MG63 (cell line): ENCODE measurements at places on chromosomes 6 and 20.

- DNase-seq = no peak
These were observed 38.4 kb upstream of the PHACTR3 start for GRCh38 chr20:59565768-59566461.

- no peak for DNase-seq
These were observed 35.6 kb downstream of the ADGRF4 start for GRCh38 chr6:47733879-47734558.

GRCh38 chr6:138830248-138830647 lies 34.4 kb downstream of the ECT2L start:
- no peak for DNase-seq

- no peak for DNase-seq
These were observed 170.0 kb upstream of the LAMA2 start for GRCh38 chr6:128712898-128713297.

DNA sequence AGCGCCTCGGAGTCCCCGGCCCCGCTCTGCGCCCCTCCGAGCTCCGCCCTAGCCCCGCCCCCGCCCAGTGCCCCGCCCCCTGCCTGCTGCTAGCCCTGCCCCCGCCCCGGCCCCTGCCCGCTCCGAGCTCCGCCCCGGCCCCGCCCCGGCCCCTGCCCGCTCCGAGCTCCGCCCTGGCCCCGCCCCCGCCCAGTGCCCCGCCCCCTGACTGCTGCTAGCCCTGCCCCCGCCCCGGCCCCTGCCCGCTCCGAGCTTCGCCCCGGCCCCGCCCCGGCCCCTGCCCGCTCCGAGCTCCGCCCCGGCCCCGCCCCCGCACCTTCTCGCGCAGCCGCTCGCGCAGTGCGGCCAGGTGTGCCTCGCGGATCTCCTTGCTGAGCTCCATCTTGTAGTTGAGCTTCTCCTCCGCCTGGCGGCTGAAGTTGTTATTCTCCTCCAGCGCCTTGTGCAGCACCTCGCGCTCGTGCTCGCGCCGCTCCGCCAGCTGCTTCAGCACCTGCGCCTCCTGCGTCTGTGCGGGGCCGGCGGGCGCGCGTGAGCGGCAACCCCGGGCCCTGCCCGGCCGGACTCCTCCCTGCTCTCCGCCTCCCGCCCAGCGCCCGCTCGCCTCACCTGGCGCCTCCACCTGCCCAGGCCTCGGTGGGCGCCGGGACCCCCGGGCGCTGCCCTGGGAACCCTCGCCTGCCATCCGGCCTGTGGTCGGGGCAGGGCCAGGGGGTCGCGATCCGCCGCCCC lies 11.3 kb downstream of the STMN3 start:
- no peak for DNase-seq

DNA sequence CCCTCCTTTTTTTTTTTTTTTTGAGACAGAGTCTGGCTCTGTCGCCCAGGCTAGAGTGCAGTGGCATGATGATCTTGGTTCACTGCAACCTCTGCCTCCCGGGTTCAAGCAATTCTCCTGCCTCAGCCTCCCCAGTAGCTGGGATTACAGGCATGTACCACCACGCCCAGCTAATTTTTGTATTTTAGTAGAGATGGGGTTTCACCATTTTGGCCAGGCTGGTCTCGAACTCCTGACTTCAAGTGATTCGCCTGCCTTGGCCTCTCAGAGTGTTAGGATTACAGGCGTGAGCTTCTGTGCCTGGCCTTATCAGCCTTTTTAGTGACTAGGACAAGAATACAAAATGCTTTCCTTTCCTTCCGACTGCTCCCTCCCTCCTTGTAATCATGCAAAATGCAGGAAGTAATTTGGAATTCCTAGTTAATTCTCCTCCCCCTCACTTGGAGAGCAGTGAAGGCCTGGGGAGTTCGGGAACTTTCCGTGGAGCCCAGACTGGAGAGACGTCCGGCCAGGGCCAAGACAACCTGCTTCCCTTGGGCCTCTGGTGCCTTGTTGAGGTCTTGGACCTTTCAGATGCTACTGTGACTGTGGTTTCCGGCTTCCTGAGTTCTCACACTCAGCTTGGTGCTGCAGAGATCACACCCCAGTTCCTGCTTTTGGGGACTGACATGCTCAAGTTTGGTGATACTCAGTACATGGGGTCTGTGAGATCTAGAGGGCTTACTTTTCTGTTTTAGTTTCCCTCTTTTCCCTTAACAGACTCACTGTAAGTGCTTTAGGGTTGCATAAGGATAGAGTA lies 3.9 kb upstream of the PHF20 start:
- DNase-seq = no peak

DNA sequence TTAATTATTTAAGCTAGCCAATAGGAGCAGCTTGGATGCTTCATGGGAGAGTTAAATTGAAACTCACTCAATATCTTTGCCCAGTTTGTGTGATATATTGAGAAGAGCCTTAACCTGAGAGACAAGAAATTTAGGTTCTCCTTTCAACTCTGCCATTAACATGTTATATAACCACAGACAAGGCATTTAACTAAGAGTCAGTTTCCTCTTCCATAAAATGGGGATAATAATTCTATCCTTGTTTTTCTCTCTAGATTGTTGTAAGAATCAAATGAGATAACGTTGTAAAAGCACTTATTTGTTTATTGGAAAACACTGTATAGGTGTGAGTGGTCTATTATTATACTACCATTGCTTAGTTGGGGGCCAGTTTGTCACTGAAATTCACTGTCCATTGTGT lies 7.8 kb downstream of the ACSS2 start:
- no peak for DNase-seq
